Upper lobe of left lung (tissue), 6 donors: ENCODE measurements at places on chromosomes 4 and X. TPM values are rescaled to one million over a fixed set of nuclear protein-coding genes. Genes with fewer than 3 reads are reported as not detected.

GRCh38 chr4:61522312-61522711 lies 322.2 kb downstream of the ADGRL3 start:
- no peaks in the 10 kb centered on the region for H3K27me3 ChIP-seq
- no peak overlapping the region for H3K4me3 ChIP-seq
- H3K27ac ChIP-seq, result no peak overlapping the region
- H3K36me3 ChIP-seq, result no peaks in the 10 kb centered on the region
- DNase-seq, result no peak

DNA sequence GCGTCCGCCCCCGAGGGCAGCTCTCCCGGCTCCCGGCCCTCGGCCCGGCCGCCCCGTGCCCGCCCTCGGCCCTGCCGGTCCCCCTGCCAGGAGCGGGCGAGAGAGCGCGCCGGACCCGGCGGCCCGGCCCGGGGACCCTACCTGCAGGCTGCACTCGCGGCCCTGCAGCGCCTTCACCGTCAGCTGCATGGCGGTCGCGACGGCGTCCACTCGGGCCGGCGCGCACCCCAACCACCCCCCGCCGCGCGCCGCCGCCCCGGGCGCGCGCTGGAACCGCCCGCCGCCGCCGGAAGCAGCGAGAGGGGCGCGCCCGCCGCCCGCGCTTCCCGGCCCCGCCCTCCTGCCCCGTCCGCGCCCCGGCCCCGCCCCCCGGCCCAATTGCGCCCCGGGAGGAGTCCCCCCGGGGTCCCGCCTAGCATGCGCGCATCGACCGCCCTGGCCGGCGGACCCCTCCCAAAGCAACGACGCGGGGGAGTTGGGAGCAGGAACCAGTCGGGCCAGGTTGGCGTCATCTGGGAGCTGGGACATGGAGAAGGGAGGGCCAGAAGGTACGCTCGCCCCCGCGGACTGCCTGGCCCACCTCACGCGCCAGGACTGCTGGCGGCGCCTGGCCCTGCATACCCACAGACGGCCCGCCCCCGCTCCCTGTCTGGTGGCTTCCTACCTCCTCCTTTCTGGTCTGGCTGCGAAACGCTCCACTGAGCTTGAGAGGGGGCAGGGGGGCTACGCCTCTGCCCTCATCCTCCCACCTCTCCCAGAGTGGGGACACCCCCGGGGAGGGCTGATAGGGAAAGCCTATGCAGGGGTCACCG lies at the start of gene UBL4A:
UBL4A (minus strand) TSS at position 220 of the 812 bp plus-strand sequence; CDS start at position 189, 31 bp downstream.
- peaks cover 17% of the 10 kb centered on the region for H3K36me3 ChIP-seq
- peak within 1 kb of the TSS; percentile 76 for H3K4me3 ChIP-seq
- H3K27ac ChIP-seq, result peak within 1 kb of the TSS; percentile 83
- H3K27me3 ChIP-seq, result no peaks in the 10 kb centered on the region
- H3K4me1 ChIP-seq, result peaks cover 48% of the 10 kb centered on the region
- peak; percentile 53 for DNase-seq

HPGD gene
- total RNA-seq, result 181 TPM

ELOVL6 gene
- total RNA-seq, result 10.2 TPM

ZNF718 gene
- total RNA-seq, result 15.7 TPM

- no peak overlapping the region for H3K4me3 ChIP-seq
- no peaks in the 10 kb centered on the region for H3K4me1 ChIP-seq
- no peaks in the 10 kb centered on the region for H3K27me3 ChIP-seq
- H3K36me3 ChIP-seq, result no peaks in the 10 kb centered on the region
- no peak overlapping the region for H3K27ac ChIP-seq
- DNase-seq, result no peak
Measured at GRCh38 chr4:108893468-108893867, 130.6 kb upstream of the ETNPPL start.

DNA sequence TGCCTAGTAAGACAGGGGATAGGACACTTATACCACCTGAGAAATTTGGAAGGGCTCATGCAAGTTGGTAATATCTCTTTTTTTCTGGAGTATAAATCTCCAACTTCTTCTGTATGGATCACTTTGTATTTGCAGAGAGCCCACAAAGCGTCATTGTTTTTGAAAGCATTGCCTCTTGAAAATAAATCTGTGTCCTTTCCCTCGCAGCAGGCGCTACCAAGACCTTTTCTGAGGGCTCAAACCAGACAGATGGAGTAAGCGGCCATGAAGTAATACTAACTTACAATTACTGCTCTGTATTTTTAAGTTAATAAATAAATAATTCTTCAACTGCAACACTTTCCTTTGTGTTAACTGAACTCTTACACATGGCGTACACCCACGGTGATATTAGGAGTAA lies 56.0 kb upstream of the FBXW7 start:
- no peaks in the 10 kb centered on the region for H3K4me1 ChIP-seq
- no peak for DNase-seq
- H3K4me3 ChIP-seq, result no peak overlapping the region
- H3K36me3 ChIP-seq, result no peaks in the 10 kb centered on the region
- no peaks in the 10 kb centered on the region for H3K27me3 ChIP-seq

CNKSR2 gene
- 9.3 TPM for total RNA-seq

- H3K27me3 ChIP-seq, result no peaks in the 10 kb centered on the region
- DNase-seq, result no peak
- H3K36me3 ChIP-seq, result no peaks in the 10 kb centered on the region
- no peaks in the 10 kb centered on the region for H3K4me1 ChIP-seq
- H3K4me3 ChIP-seq, result no peak overlapping the region
- no peak overlapping the region for H3K27ac ChIP-seq
Measured at GRCh38 chr4:124144238-124144654, 568.3 kb downstream of the ANKRD50 start.

TLR6 gene
- total RNA-seq, result 10.4 TPM

IL1RAPL1 gene
- total RNA-seq, result 0.09 TPM

MAGEA11 gene
- not detected for total RNA-seq

CACNA1F gene
- 0.46 TPM for total RNA-seq

ZNF518B gene
- 7.8 TPM for total RNA-seq

GRCh38 chr4:26729027-26729426 lies 131.6 kb upstream of the STIM2 start:
- H3K4me1 ChIP-seq, result no peaks in the 10 kb centered on the region
- H3K4me3 ChIP-seq, result no peak overlapping the region

GRCh38 chrX:119690921-119691716 lies 1.8 kb downstream of the SEPTIN6 start:
- no peaks in the 10 kb centered on the region for H3K36me3 ChIP-seq
- no peak for DNase-seq
- peaks cover 29% of the 10 kb centered on the region for H3K4me1 ChIP-seq

GRCh38 chrX:118975831-118976598 lies 1.6 kb downstream of the LONRF3 start:
- H3K4me1 ChIP-seq, result peaks cover 9% of the 10 kb centered on the region
- H3K4me3 ChIP-seq, result peak overlapping the region; percentile 56
- H3K36me3 ChIP-seq, result no peaks in the 10 kb centered on the region

DNA sequence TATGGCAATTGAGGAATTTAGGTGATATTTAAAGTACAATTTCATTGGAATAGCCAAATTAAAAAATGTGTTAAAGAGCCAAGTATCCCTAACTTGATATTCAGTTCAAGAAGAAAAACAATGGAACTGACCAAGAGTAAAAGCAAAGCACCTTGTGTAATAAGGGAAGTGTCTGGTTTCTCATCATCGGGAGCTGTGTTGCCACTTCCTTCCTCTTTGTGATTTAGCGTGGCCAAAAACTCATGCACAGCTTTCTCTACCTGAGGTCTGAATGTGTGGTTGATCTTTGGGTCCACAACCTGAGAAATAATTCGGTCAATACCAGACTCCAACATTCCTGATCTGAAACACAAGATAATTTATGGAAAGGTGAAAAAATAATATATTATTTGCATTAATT lies 12.4 kb downstream of the BOD1L1 start:
- no peaks in the 10 kb centered on the region for H3K27me3 ChIP-seq
- peaks cover 24% of the 10 kb centered on the region for H3K36me3 ChIP-seq
- no peak for DNase-seq
- no peaks in the 10 kb centered on the region for H3K4me1 ChIP-seq
- no peak overlapping the region for H3K27ac ChIP-seq
- no peak overlapping the region for H3K4me3 ChIP-seq

- H3K36me3 ChIP-seq, result no peaks in the 10 kb centered on the region
- no peak for DNase-seq
- no peak overlapping the region for H3K4me3 ChIP-seq
- no peak overlapping the region for H3K27ac ChIP-seq
- H3K27me3 ChIP-seq, result no peaks in the 10 kb centered on the region
Measured at GRCh38 chr4:114924311-114924710, 189.1 kb downstream of the NDST4 start.

RASL11B gene
- total RNA-seq, result 1.6 TPM

TMEM192 gene
- 15.5 TPM for total RNA-seq

GRCh38 chr4:58209551-58209950 lies 1099.4 kb upstream of the IGFBP7 start:
- H3K4me1 ChIP-seq, result no peaks in the 10 kb centered on the region
- H3K27ac ChIP-seq, result no peak overlapping the region
- no peaks in the 10 kb centered on the region for H3K27me3 ChIP-seq
- H3K36me3 ChIP-seq, result no peaks in the 10 kb centered on the region
- no peak overlapping the region for H3K4me3 ChIP-seq
- no peak for DNase-seq

GRCh38 chrX:132277953-132278614 lies 58.8 kb upstream of the RAP2C start:
- H3K27me3 ChIP-seq, result no peaks in the 10 kb centered on the region
- no peak overlapping the region for H3K4me3 ChIP-seq
- DNase-seq, result no peak
- no peaks in the 10 kb centered on the region for H3K36me3 ChIP-seq
- H3K27ac ChIP-seq, result no peak overlapping the region

MAGEA10 gene
- not detected for total RNA-seq

PCDH11X gene
- 1.5 TPM for total RNA-seq

GRCh38 chrX:116499780-116500179 lies 37.0 kb upstream of the CT83 start:
- H3K27me3 ChIP-seq, result no peaks in the 10 kb centered on the region
- no peak overlapping the region for H3K27ac ChIP-seq
- H3K4me3 ChIP-seq, result no peak overlapping the region
- DNase-seq, result peak; percentile 20

- no peak overlapping the region for H3K4me3 ChIP-seq
- no peaks in the 10 kb centered on the region for H3K4me1 ChIP-seq
- H3K27ac ChIP-seq, result no peak overlapping the region
- no peak for DNase-seq
Measured at GRCh38 chrX:112867570-112867969, 26.9 kb upstream of the AMOT start.

GRCh38 chr4:6909970-6910339 lies 329 bp downstream of the TBC1D14 start:
- H3K27ac ChIP-seq, result peak overlapping the region; percentile 100
- peak; percentile 92 for DNase-seq
- H3K4me1 ChIP-seq, result peaks cover 32% of the 10 kb centered on the region
- H3K27me3 ChIP-seq, result no peaks in the 10 kb centered on the region

- no peak overlapping the region for H3K4me3 ChIP-seq
- DNase-seq, result no peak
- no peaks in the 10 kb centered on the region for H3K27me3 ChIP-seq
- H3K27ac ChIP-seq, result no peak overlapping the region
Measured at GRCh38 chr4:104393655-104394324, 100.9 kb downstream of the CXXC4 start.

DNA sequence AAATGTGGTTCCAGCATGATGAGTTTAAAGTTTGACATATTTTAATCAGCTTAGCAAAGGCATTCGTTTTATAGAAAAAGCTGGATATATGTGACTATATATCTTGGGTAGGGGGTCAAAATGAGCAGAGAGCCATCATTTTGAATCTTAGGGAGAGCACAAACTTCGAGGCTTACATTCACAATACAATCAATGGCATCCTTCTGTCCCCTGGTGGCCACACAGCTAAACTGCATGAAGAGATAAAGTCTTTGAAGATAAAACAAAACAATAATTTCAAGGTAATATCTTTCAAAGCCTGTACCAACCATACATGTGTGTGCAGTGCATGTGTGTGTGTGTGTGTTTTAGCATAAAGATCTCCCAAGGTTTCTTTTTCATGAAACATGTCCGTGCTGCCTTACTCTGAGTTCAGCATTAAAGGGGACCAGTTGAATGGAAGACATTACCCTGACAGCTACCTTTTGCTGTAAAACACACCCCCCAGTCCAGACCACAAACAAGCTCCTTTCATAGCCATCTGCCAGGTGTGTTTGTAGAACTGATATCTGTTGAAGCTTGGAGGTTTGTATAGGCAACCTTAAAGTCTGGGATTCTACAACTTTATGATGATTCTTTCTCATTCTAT lies 22.0 kb downstream of the DYNLT3 start:
- H3K27me3 ChIP-seq, result no peaks in the 10 kb centered on the region
- DNase-seq, result no peak
- H3K36me3 ChIP-seq, result no peaks in the 10 kb centered on the region
- H3K4me3 ChIP-seq, result no peak overlapping the region
- H3K27ac ChIP-seq, result no peak overlapping the region
- peaks cover 13% of the 10 kb centered on the region for H3K4me1 ChIP-seq

GRCh38 chrX:14032406-14032805 lies 2.7 kb upstream of the GEMIN8 start:
- no peak overlapping the region for H3K4me3 ChIP-seq
- H3K36me3 ChIP-seq, result no peaks in the 10 kb centered on the region
- peaks cover 16% of the 10 kb centered on the region for H3K4me1 ChIP-seq
- H3K27ac ChIP-seq, result no peak overlapping the region

PRRG1 gene
- 8.4 TPM for total RNA-seq

CD40LG gene
- 0.79 TPM for total RNA-seq

DNA sequence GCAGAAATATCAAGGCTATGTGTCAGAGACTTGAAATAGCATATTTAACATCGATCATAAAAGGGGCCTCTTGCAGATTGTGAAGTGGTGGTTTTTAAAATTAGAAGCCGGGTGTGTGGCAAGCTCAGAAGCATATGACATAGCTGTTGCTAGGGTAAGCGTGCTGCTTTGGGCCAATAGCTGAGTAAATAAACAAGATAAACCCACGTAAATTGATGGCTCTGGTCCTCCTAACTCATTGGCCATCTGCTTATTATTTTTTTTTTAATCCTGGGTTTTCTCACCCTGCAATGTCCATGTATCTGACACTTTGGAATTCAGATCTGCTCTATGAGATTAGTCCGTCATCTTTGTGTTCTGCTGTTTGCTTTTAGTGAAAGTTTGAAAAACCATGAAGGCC lies 32.6 kb upstream of the STOX2 start:
- no peaks in the 10 kb centered on the region for H3K27me3 ChIP-seq
- no peak for DNase-seq
- H3K27ac ChIP-seq, result no peak overlapping the region
- H3K36me3 ChIP-seq, result no peaks in the 10 kb centered on the region
- H3K4me1 ChIP-seq, result peaks cover 11% of the 10 kb centered on the region

DNA sequence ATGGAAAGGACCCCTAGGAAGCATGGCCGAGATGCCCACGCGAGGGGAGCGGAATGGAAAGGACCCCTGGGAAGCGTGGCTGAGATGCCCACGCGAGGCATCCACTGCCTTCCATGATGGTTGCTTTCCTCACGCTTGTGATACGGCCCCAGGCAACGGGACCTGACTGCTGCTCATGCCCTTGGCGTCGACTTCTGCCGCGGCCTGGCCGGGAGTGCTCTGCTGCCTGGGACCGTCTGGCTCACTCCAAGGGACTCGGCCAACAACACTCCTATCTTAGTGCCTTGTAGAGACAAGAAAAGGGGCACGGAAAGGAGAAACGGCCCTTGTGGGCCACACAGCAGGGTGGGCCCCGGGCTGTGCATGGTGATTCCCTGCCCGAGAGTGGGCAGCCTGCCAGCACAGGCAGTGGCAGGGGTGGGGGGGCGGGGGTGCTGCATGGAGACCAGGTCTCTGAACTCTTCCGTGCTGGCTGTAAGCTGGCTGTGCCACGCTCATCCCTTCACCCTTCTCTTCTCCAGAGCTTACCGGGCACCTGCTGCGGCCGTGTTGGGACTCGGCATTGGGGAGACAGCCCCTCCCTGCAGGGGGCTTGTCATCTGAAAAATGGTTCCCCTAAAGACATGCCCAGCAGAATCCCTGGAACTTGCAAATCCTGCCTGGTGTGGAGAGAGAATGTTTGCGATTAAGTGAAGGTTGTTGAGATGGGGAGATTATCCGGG lies 38.6 kb upstream of the HMX1 start:
- H3K4me1 ChIP-seq, result no peaks in the 10 kb centered on the region
- DNase-seq, result peak; percentile 79
- H3K27me3 ChIP-seq, result no peaks in the 10 kb centered on the region
- no peaks in the 10 kb centered on the region for H3K36me3 ChIP-seq
- no peak overlapping the region for H3K27ac ChIP-seq

CABS1 gene
- not detected for total RNA-seq
